ENCODE measurements at places on chromosomes 4 and X. TPM values are rescaled to one million over a fixed set of nuclear protein-coding genes. Genes with fewer than 3 reads are reported as not detected.

Gene RAI2
- not detected for total RNA-seq

Gene NR3C2
- not detected for total RNA-seq

Gene CSAG1
- total RNA-seq, result 0.46 TPM

Gene SASH3
- total RNA-seq, result not detected

Gene CENPVL2
- total RNA-seq, result not detected

Gene WAS
- total RNA-seq, result 0.52 TPM

Gene L1CAM
- 21.7 TPM for total RNA-seq

Gene GABRG1
- not detected for total RNA-seq

Gene APLN
- total RNA-seq, result 0.72 TPM

Gene CDS1
- total RNA-seq, result 0.75 TPM

Gene ZNF330
- 32.6 TPM for total RNA-seq

Gene NXF3
- total RNA-seq, result not detected

Gene GUCY1A1
- not detected for total RNA-seq

Gene USP17L11
- total RNA-seq, result not detected

Gene ART3
- not detected for total RNA-seq

Gene AKAP14
- total RNA-seq, result not detected

Gene TMEM156
- total RNA-seq, result 17.8 TPM

Gene NR0B1
- 26.6 TPM for total RNA-seq

Gene LANCL3
- not detected for total RNA-seq

Gene GPR50
- not detected for total RNA-seq

Gene SPATA18
- 4.2 TPM for total RNA-seq

All from A549 treated with ZK216348 at 1 μM for 4 hours (cell line).